Pancreas (tissue), 10 donors: ENCODE measurements at places on chromosomes 2 and 18. TPM values are rescaled to one million over a fixed set of nuclear protein-coding genes. Genes with fewer than 3 reads are reported as not detected.
A peak's percentile ranks its signal among the peaks of the same experiment; 100 is the strongest.

DNA sequence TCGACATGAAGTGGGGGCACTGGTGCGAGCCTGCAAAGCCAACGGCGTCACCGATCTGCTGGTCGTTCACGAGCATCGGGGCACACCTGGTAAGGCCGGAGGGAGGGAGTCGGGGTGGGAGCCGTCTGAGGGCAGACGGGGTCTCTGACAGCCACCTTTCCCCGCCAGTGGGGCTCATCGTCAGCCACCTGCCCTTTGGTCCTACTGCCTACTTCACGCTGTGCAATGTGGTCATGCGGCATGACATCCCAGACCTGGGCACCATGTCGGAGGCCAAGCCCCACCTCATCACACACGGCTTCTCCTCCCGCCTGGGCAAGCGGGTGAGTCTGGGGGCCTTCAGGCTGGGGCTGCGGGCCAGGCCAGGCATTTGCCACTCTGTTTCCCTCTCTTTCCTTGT lies 2.9 kb downstream of the IMP4 start:
- DNase-seq = no peak

GRCh38 chr2:147045113-147045512 lies 799.7 kb upstream of the ACVR2A start:
- DNase-seq = no peak

GRCh38 chr2:84900971-84901370 lies 4.5 kb upstream of the TMSB10 start:
- no peak for DNase-seq

DNA sequence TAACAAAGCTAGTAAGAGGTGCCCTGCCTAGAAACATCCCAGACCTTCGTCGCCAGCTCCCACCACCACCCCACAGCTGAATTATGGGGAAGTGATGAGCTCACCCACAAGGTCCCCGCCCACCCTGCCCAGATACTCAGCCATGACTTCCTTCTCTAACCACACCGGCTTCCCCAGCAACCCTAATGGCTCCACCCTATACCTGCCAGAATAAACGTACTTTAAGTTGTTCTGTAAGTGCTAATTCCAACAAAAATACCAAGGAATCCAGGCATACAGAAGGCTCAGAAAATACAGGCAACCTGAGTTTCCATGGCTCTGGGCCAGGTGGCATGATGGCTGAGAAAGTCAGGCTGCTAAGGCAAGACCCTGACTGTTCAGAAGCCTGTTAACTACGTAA lies 39.1 kb downstream of the TMEM163 start:
- no peak for DNase-seq

DNA sequence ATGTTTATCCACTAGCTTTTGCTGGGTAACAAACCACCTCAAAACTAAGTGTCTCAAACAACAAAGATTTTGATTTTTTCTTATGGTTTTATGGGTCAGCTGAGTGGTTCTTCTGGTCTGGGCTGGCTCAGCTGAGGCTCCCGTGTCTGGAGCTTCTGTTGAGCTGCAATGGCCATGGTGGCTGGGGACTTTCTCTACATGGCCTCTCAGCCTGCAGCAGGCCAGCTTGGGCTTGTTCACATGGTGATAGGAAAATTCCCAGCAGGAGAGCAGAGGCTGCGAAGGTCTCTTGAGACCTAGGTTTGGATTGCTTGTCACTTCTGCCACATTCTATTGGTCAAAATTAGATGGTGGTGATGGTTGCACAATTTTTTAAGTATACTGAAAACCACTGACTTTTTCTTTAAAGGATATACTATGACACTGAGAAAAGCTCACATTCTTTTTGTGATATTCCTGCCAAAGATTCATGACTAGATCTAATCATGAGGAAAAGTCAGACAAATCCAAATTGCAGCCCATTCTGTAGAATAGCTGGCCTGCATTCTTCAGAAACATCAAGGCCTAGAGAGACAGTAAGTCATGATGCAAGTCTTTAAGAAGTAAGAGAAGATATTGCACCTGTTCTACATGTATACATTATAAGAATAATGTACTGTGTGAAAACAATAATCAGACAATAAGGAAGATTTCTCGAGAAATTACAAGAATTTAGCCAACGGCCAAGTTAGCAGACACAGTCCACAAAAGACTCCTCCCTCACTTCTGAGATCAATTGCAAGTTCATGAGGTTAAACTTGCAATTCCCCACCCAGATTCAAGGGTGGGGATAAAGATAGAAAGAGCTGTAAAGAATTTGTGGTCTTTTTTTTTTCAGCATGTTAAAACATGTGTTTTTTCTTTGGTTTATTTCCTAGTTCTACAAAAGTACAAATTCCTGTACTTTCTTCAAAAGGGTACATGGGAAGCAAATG lies 35.0 kb upstream of the IL1R2 start:
- no peak for DNase-seq

- no peak for DNase-seq
Measured at GRCh38 chr2:58032764-58033080, 13.9 kb upstream of the VRK2 start.

GRCh38 chr2:190497428-190497827 lies 37.1 kb downstream of the NEMP2 start:
- DNase-seq = no peak

DNA sequence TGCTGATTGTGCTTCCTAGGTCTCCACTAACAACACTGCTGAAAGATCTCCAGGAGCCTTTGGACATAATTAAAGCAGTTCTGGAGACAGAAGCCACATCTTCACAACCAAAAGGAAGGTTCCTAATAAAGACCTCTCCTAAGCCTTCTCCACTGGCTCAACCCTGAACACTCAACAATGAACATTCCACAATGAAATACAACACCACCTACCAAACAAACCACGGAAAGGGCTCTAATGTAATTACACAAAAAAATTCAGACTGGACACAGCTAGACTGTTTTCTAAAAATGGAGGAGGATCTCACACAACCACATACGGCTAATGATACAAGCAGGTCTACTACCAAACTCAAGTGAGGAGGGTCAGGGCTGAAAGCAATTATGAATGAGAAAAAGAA lies 43.6 kb downstream of the NOL10 start:
- no peak for DNase-seq

GRCh38 chr2:111711270-111711669 lies 172.7 kb downstream of the ANAPC1 start:
- no peak for DNase-seq

DNA sequence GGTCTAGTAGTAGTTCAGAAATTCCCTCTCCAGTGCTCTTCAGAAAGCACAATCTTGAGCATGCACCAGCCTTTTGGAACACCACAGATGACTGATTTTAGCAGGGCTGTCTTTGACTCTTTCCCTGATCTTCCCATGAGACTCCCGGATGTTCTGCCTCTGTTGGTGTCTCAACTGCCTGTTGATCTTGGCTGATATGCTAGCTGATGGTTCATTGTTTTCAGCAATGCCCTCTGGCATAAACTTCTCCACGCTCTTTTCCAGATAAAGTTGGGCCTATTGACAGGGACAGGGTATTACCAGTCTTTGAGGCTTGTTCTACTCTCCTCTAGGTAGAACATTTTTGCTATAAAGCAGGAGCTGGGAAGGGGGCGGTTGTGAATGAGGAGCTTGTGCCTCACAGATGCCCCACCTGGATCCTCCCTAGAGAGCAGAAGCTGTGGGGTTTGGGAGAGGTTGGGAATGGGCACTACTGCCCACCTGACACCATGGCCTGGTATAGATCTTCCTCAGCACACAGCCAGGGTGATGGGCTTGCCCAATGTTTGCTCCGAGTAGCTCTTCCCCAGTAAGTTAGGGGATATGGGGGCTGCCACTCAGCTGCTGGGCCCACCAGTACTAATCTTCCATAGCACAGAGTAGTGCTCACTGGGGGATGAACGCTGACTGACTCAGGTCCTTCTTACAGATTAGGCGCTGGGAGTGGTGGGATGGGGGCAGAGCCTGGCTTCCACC lies 111.3 kb downstream of the PTGR3 start:
- no peak for DNase-seq

GRCh38 chr2:165248238-165248637 lies 9.0 kb downstream of the SCN2A start:
- DNase-seq = no peak

DNA sequence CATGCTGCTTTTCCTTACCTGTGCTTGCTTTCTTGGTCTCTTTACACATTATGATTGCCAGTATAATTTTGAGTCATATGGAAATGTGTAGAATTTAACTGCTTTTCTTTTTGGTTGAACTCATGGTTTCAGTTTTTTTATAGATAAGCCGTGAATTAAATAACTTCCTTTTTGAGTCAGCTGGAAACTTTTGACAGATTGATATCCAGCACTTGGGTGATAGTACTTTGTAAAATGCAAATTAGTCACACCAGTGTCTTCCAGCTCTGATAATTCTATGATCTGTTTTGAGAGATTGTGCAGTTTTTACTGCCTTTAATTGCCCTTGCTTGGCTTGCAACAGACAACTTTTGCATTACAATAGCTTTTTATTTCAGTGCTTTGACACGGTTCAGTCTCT lies 86.4 kb downstream of the NCOA1 start:
- no peak for DNase-seq

GRCh38 chr2:28566521-28567041 lies 70.7 kb downstream of the PLB1 start:
- DNase-seq = peak; percentile 92

GRCh38 chr18:58321986-58322385 lies 278.0 kb downstream of the NEDD4L start:
- peak; percentile 74 for DNase-seq

DNA sequence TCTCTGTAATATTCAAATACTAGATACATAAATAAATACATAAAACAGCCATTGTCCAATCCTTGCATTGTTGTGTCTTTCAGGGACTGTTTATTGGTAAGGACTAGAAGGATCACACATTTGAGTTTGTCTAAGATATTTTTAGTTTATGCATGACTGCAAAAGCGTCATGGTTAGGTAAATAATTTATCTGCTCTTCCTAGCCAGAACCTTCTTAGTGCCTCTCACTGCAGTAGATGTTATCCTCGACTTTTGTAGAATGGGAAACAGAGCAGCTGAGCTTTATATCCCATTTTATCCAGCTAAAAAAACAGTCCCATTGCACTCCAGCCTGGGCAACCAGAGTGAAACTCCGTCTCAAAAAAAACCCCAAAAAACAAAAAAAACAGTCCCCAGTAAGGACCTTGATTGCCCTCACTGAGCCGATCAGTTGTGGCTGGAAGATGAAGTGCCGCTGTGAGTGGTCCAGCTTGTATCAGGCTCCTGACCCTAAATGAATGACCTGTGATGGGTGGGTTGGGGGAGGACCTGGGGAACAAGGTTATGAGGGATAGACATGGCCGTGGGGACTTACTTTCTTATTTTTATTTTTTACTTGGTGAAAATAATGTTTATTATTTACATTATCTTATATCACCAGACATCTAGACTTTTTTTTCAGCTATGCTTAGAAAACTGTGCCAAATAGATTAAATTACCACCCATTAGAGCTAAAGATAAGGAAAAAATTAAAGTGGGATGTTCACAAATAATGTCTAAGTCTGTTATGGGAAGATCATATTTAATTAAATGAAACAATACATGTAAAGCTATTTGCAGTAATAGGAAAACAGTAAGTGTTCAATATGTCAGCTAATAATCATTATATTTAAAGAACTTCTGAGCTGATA lies 10.9 kb upstream of the ADAM23 start:
- no peak for DNase-seq

DNA sequence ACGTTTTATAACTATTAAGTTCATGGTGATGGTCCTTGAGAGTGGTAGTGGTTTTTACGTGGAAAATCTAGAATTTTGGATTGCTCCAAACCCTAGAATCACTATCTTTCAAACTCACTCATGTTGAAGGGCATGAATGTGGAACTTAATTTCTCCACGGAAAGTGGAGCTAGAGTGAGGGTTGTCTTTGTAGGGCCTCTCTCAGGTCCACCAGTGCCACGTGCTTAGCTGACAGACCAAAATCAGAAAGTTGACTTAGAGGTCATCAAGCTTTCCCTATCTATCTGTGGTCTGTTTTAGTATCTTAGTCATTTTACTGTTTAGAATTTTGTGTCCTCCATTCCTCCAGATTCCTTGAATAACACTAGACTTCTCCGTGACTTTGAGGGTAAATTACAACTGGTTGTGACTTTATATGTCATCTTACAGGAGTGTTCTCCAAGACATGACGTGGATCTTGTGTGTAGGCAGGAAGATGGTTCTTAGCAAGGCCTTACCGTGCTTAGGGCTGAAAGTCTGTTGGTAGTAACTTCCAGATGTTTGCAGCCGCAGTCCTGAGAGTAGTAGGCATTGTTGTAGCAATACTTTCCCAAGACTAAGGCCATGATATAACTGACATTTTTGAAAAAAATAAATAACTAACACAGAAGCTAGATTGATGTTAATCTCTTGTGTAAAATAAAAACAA lies 26.8 kb downstream of the DIS3L2 start:
- DNase-seq = no peak

GRCh38 chr2:31513553-31513952 lies 67.2 kb downstream of the SRD5A2 start:
- no peak for DNase-seq

DNA sequence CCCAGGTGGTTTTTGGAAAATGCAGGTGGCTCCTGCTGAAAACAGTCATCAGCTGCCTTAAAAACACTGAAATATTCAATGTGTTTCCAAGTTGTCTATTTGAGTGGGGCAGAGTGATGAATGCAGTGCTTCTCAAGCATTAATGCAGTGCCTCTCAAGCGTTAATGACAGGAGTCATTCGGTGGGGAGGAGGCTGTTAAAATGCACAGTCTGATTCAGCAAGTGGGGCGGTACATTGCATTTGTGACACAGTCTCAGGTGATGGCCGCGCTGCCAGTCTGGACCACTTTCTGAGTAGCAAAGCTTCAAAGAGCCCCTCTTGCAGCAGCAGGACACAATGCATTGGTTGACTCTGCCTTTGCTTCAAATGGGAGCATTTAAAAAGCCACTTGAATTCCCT lies 231.4 kb upstream of the RGPD4 start:
- no peak for DNase-seq

DNA sequence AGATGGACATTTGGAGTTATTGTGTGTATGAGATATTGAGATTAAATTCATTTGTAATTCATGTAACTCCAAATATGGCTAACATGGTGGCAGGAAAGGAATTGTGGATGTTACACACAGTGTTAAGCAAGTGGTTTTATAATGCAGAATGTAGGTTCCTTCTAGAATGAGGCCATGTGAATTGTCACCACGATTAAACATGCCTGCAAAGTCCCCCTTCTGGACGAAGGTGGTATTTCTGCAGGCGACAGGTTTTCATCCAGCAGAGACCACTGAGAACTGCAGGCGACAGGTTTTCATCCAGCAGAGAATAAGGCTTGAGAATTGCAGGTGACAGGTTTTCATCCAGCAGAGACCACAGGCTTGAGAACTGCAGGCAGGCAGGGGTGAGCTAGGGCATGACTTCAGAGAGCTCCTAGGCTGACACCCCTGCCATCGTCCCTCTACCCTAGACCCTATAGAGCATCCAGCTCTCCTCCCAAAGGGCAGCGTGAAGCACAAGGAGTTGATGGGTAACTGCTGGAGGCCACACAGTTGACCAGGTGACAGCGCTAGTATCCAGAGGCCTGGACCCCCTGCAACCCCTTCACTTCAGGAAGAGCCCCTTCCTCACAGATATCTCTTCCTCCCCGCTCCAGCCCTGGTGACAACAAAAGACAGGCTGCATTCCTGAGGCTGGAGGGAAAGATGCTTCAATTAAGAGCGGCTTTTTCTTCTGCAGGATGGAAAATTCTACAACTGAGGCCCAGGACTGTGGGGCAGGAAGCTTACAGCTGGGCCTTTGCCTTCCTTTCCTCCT lies 175.8 kb downstream of the LOXHD1 start:
- DNase-seq = peak; percentile 45

The CD207 gene
- 0.09 TPM for total RNA-seq

The ASB18 gene
- not detected for total RNA-seq

The GLI2 gene
- 3.2 TPM for total RNA-seq

The SLC23A3 gene
- total RNA-seq = 0.86 TPM

The TRIM43 gene
- not detected for total RNA-seq

The SLC4A5 gene
- total RNA-seq = 2.2 TPM

The MERTK gene
- total RNA-seq = 7.1 TPM

The COL3A1 gene
- 746 TPM for total RNA-seq

The SPP2 gene
- total RNA-seq = not detected

The CXCR1 gene
- 0.59 TPM for total RNA-seq

The CWC22 gene
- 7.4 TPM for total RNA-seq
